Stimulated activated CD4-positive, alpha-beta T cell treated with anti-CD3 and anti-CD28 coated beads, Interleukin-1b, Interleukin-23, amount 100 ng/mL, for 1 hour (primary cell): ENCODE measurements at places on chromosomes 7 and 10.

GRCh38 chr7:23184709-23185359 is 3.0 kb downstream of the NUP42 start:
- no peak for DNase-seq

GRCh38 chr7:78033410-78033809 is 234.8 kb downstream of the PHTF2 start:
- no peak for DNase-seq

- DNase-seq, result no peak
Observed at GRCh38 chr7:111320133-111320532, 229.2 kb downstream of the LRRN3 start.

- no peak for DNase-seq
Observed at GRCh38 chr10:76453332-76453731, 1021.9 kb downstream of the LRMDA start.

DNA sequence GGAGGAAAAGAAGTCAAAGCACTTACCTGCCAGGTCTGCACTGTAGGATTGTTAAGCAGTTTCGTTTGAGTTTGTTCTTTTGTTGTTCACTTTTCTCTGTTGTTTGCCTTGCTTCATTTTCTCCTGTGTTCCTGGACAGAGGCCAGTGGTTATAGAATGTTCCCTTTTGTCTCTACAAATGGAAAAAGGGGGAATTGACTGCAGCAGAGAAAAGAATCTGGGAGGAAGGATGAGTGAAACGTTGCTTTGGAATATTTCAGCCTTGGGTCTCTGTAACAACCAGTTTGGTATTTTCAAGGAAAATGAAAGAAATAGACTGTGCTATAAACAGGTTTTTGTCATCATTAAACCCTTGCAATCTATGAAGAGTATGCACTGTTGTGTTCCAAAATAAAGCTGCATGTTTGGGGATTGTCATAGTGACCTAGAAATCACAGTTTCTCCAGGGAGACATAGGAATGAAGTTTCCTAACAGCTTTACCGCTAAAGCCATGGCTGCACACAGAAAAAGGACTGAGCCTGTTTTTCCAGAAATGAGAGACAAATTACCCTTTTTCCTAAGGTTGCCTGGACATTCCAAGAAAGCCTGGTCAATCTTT is 60.8 kb upstream of the HABP2 start:
- DNase-seq, result no peak

DNA sequence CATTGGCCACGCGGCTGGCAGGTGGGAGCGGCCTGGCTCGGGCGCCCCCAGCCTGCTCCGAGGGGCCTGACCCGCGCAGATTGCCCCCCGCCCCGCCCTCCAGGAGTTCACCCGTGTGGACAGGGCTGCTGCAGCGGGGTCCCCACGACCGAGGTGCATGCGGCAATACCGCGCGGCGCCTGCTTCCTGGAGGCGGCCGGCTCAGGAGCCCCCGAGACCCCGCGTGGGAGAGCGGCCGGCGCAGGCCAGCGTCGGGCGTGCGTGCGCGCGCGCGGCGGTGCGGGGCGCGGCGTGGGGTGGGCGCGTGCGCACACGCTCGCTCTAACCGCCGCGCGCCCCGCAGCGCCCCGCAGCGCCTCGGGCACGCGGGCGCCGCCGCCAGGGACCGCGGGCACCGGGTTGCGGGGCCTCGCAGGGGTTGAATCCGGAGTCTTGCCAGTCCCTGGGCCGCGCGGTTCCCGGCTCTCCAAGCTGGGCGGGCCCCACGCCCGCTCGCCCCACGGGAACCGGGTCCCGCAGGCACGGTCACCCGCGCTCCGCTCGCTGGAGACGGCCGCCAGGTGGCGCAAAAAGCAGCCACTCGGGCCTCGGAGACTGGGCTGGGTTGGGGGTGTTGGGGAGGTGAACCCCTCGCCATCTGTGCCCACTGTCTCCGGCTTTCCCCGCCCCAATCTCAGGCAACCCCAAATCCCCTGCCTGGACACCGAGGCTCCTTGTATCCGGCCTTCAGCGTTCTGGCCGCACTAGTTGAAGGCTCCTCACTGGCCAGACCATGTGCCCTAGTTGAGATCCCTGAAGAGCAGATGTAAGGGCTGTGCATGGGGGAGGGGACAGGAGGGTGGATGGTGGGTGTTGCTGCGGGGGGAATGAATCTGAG is 1.3 kb upstream of the ACHE start:
- DNase-seq, result no peak

GRCh38 chr10:79090134-79090803 is 21.5 kb downstream of the ZMIZ1 start:
- no peak for DNase-seq

DNA sequence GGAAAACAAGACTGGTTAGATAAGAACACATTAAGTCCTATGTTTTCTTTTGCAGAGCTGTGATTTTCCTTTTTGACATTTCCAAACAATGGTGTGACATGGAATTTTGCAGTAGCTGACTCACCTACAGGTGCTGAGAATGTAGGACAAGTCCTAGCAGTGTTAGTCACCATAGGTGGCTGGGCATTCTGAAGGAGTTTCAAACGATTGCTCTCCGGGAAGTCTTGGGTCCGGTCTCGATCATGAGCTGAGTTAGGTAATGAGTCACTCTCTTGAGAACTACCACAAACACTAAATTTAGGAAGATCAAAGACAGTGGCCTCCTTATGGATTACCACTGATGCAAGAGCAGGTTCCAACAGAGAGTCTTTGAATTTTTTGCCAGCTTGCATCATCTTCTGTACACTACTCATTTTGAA is 3.6 kb downstream of the FIGNL1 start:
- DNase-seq, result no peak
